ENCODE measurements at places on chromosomes 6 and 20.

GRCh38 chr20:39849664-39850063 is 839.4 kb downstream of the MAFB start:
- H3K27ac ChIP-seq = peak overlapping the region; percentile 52
- H3K4me1 ChIP-seq = peaks cover 34% of the 10 kb centered on the region
- peaks cover 22% of the 10 kb centered on the region for H3K27me3 ChIP-seq
- peak; percentile 94 for DNase-seq

DNA sequence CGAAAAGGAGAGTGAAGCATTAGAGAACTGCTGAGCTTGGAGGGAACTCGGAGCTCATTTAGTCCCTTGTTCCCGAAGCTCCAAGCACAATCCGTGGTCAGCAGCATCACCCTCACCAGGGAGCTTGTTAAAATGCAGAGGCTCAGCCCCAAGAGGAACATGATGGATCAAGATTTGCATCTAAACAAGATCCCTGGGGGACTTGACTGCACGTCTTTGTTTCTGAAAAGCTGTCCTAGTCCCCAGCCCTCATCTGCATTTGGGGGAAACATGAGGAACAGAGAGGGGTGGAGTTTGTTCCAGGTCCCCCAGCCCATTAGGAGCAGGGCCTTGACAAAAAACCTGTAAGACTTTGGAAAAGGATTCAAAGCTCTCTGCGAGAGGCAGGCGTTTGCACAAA is 4.1 kb upstream of the LBP start:
- H3K4me1 ChIP-seq = no peaks in the 10 kb centered on the region
- no peak overlapping the region for H3K27ac ChIP-seq
- no peak overlapping the region for H3K4me3 ChIP-seq
- H3K27me3 ChIP-seq = peaks cover 7% of the 10 kb centered on the region
- DNase-seq = no peak
- peaks cover 2% of the 10 kb centered on the region for H3K36me3 ChIP-seq

DNA sequence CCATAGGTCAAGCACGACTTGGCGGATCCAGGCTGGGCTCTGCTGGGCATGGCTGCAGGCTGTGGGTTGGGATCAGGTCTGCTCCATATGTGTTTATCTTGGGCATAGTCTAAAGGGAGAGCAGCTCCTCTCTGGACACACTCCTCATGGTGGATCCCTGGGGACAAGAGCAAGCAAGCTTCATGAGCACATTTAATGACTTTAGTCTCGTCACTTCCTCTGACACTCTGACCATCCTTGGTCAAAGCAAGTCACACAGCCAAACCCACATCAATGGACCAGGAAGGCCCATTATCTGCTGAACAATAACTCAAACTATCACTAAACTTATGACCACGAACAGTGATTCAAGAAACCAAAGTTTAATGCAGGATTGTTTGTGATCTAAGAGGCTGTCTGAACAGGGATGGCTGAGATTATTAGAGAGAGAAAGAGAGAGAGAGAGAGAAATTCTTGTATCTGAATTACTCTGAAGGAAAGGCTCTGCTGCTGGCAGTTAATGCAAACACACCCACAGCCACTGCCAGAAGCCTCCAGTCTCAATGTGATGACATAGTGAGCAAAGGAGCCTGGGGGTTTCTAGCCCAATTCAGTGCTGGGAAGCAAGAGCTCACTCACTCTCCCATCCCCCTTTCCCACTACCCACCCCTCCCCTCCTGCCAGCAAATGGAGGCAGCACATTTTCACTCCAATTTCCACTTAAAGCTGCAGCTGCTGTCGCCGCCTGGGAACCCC is 490.2 kb upstream of the SULF2 start:
- no peak overlapping the region for H3K27ac ChIP-seq
- H3K4me1 ChIP-seq = peaks cover 11% of the 10 kb centered on the region
- peaks cover 24% of the 10 kb centered on the region for H3K27me3 ChIP-seq

DNA sequence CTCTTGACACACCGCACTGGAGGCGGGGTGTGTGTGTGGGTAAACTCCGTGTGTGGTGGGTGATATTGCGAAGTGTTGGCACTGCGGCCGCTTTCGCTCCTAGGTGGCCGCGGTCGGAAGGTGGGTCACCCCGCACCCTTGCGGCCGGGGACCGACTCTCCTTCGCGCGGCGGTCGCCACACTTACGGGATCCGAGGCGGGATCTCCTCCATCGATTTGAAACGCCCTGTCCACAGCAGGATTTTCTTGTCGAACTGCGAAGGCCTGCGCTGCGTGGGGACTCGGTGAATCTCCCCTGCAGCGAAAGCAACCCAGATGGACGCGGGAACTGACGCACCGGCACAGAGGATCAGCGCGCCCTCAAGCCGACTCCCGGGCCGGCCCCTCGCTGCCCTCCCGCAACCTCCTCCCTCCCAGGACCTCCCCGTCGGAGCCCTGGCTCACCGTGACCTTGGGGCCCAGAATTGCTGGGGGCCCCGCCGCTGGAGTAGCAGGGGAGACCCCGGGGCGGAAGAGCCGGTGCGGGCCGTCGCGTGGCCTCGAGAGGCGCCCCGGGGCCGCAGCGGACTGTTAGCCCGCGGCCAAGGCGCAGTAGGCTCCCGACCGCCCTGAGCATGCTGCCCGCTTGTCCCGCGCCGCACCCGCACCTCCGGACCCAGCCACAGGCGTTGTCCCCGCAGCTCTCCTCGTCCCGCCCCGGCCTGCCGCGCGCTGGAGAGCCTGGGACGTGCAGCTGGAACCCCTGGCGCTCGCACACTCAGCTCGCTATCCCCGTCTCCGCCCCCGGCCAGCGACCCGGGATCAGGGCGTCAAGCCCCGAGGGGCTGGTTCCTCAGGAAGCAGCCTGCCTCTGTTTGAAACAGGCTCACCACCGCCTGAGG is at the start of gene FAM162B:
FAM162B (minus strand) TSS at position 759 of the 881 bp plus-strand sequence; CDS start at position 616, 143 bp downstream.
- DNase-seq = no peak
- peaks cover 12% of the 10 kb centered on the region for H3K4me1 ChIP-seq
- peaks cover 2% of the 10 kb centered on the region for H3K36me3 ChIP-seq
- no peak within 1 kb of the TSS for H3K27ac ChIP-seq
- peak within 1 kb of the TSS; percentile 75 for H3K4me3 ChIP-seq
- H3K27me3 ChIP-seq = peaks cover 41% of the 10 kb centered on the region

DNA sequence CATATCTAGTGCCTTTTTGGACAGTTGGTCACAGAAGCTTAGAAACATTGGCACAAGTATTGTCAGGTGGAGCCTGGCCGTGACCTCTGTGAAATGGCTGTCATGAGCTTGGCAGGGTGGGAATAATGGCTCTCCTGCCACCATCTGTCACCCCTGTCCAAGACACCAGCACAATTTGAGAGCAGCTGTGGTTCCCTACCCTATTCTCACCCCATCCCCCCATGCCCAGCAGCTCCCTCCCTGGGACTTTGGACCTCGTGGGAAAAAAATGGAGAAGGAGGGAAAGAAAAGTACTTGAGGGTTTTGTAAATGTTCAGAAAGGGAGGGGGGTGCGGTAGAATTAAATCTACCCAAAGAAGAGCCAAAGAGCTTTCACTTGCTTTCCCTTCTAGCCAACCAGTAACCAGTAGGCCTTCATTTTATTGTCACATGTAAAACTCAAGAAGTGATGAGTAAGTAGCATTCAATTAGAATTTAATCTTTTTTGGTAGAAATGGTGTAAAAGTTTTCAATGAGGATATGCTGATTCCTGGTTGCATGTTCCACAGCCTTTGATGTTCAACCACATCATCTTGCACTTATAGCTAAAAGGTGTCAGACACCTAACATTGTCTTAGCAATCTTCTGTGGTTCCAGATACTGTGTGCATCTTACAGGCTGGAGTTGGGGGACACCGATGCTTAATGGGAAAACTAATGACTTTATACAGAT is 263.5 kb upstream of the TAB2 start:
- peaks cover 35% of the 10 kb centered on the region for H3K4me1 ChIP-seq
- H3K27me3 ChIP-seq = no peaks in the 10 kb centered on the region
- DNase-seq = no peak
- no peak overlapping the region for H3K27ac ChIP-seq
- no peak overlapping the region for H3K4me3 ChIP-seq
- peaks cover 1% of the 10 kb centered on the region for H3K36me3 ChIP-seq

DNA sequence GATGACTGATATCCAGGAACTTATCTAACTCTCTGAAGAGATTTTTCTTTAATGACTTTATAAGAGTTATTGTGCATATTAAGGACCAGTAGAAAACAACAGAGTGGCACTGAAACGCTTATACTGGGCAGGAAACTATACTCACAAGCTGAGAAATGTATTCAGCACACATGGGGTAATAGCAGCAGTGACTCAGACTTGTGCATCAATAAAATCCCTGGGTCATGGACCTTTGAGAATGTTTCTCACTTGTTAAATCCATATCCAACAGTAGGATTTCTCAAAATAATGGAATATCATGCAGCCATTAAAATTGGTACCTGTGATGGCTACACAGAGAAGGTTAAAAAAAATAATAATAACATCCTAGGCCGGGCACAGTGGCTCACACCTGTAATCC is 219.5 kb downstream of the BTBD9 start:
- H3K27me3 ChIP-seq = no peaks in the 10 kb centered on the region
- H3K4me1 ChIP-seq = peaks cover 7% of the 10 kb centered on the region
- H3K4me3 ChIP-seq = no peak overlapping the region
- no peaks in the 10 kb centered on the region for H3K36me3 ChIP-seq
- H3K27ac ChIP-seq = no peak overlapping the region

GRCh38 chr6:16224409-16224808 is 14.0 kb upstream of the GMPR start:
- peaks cover 21% of the 10 kb centered on the region for H3K4me1 ChIP-seq
- no peak overlapping the region for H3K4me3 ChIP-seq
- no peak for DNase-seq
- H3K36me3 ChIP-seq = no peaks in the 10 kb centered on the region
- no peak overlapping the region for H3K27ac ChIP-seq
- no peaks in the 10 kb centered on the region for H3K27me3 ChIP-seq

DNA sequence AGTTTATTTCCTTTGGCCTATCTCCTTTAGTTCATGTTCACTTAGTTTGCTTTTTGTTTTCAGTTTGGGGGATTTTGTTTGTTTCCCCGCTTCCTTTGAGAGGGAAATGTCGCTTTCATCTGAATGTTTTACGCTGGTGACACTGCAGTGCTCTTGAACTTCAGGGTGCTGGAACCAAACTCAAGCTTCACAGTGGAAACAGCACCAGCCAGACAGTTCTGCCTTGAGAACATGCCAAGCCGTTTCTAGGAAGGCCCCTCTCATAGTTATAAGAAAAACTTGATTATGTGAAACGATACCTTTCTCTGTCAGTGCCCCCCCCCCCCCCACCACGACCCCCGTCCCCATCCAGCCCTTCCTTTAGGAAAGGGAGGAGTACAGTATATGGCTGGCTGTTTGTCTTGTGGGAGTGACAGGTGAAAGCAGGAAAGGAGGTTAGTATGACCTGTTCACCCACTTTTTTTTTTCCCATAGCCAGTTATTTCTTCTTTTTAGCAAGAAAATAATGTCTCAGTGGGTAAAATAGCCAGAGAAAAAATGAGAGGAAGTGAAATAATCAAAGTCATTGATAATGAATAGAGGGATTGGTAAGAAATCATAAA is 130.1 kb downstream of the LRRC1 start:
- H3K4me1 ChIP-seq = peaks cover 34% of the 10 kb centered on the region
- no peak for DNase-seq
- no peak overlapping the region for H3K4me3 ChIP-seq
- no peaks in the 10 kb centered on the region for H3K27me3 ChIP-seq

- peaks cover 18% of the 10 kb centered on the region for H3K4me1 ChIP-seq
- H3K27me3 ChIP-seq = no peaks in the 10 kb centered on the region
- H3K27ac ChIP-seq = peak overlapping the region; percentile 71
- no peak for DNase-seq
- H3K4me3 ChIP-seq = peak overlapping the region; percentile 74
Measured at GRCh38 chr6:166957087-166957804, 896 bp upstream of the RNASET2 start.

GRCh38 chr20:45080867-45081624 is 19.9 kb downstream of the KCNS1 start:
- peaks cover 27% of the 10 kb centered on the region for H3K36me3 ChIP-seq
- no peaks in the 10 kb centered on the region for H3K27me3 ChIP-seq
- H3K4me3 ChIP-seq = no peak overlapping the region
- no peaks in the 10 kb centered on the region for H3K4me1 ChIP-seq
- no peak for DNase-seq

Data from chondrocyte (in vitro differentiated cells).